ENCODE measurements at places on chromosomes 11 and 22. TPM values are rescaled to one million over a fixed set of nuclear protein-coding genes. Genes with fewer than 3 reads are reported as not detected.

BCO2 gene
- 3.6 TPM for total RNA-seq

DNA sequence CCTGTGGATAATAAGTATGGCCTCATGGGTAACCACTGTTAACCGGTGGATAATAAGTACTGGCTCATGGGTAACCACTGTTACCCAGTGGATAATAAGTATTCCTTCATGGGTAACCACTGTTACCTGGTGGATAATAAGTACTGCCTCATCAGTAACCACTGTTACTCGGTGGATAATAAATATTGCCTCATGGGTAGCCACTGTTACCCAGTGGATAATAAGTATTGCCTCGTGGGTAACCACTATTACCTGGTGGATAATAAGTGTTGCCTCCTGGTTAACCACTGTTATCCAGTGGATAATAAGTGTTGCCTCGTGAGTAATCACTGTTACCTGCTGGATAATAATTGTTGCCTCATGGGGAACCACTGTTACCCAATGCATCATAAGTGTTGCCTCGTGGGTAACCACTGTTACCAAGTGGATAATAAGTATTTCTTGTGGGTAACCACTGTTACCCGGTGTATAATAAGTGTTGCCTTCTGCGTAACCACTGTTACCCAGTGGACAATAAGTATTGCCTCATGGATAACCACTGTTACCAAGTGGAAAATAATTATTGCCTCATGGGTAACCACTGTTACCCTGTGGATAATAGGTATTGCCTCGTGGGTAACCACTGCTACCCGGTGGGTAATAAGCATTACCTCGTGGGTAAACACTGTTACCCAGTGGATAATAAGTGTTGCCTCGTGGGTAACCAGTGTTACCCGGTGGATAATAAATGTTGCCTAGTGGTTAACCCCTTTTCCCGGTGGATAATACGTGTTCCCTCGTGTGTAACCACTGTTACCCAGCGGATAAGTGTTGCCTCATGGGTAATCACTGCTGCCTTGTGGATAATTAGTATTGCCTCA is 26.6 kb upstream of the NXPE4 start:
- DNase-seq = no peak

- DNase-seq = no peak
These were observed 79.3 kb downstream of the SGSM3 start for GRCh38 chr22:40449676-40450035.

DNA sequence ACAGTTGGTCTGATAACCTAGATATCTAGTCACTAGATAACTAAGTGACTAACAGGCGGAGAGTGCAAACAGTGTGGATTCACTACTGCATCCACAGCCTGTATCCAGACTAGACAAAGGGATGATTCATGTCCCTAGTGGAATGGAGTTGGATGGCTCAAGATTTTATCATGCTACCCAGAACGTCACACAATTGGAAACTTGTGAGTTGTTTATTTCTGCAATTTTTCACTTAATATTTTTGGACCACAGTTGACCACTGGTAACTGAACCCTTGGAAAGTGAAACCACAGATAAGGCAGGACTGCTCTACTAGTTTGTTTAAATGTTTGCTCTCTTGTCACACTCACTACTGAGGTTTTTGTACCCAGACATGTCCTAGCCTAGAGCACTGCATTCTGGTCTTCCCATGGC is 76.0 kb downstream of the UBASH3B start:
- no peak for DNase-seq

DNA sequence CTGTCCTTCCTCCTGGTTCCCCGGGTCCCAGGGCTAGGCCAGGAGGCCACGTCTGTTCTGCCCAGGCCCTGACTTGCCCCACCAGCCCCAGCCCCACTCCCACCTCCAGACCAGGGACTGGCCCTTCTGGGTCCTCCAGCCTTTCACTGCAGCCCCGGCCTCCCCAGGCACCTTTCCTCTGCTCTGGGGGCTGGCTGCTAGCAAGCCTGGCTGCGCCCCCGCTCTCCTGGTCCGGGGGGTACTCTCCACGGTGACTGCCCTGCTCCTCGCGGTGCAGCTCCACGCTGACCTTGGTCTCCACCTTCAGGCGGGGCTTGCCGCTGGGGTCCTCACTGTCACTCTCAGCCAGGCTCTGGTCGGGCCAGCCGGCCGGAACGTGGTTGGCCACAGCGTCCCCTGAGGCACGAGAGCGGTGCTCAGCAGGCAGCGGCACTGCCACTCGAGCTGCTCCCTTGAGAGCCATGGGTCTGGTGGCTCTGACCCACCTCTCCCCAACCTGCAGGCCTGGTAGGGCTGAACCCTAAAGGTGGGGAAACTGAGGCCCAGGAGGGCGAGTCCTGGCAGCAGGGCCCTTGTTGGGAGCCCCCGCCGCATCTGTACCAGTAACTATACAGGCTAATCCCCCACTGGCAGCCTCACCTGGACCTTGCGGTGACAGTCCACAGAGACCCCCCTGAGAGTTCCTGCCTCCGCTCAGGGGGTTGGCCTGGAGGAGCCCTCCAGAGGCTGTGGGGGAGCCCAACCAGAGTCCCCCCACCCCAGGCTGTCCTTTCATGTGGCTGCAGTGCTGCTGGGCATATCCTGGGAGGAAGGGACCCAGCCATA is 29.0 kb downstream of the TRMU start:
- no peak for DNase-seq

DNA sequence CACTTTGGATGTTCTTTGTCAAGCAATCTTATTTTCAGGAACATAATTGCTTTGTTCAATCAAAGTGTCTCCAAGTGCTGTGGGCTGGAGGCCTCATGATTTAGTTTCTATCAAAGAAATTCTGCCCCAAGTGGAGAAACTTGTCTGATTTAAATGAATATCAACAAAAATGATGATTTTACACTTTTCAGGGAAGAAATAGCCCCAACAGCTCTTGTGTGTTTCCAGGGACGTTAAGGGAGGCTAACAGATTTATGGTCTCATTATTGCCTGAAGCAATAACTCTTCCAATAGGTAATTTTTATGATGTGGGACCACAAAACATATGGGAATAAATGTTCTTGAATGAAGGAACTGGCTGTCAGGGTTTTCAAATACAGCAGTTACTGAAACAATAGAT is 699.1 kb downstream of the FAM181B start:
- DNase-seq = no peak

Data from progenitor cell of endocrine pancreas (in vitro differentiated cells).